ENCODE measurements at places on chromosomes 1 and 21.

GRCh38 chr21:41680444-41681347, 86.2 kb downstream of the RIPK4 start:
- DNase-seq, result no peak

GRCh38 chr1:90763930-90764329, 46.8 kb upstream of the BARHL2 start:
- DNase-seq, result no peak

DNA sequence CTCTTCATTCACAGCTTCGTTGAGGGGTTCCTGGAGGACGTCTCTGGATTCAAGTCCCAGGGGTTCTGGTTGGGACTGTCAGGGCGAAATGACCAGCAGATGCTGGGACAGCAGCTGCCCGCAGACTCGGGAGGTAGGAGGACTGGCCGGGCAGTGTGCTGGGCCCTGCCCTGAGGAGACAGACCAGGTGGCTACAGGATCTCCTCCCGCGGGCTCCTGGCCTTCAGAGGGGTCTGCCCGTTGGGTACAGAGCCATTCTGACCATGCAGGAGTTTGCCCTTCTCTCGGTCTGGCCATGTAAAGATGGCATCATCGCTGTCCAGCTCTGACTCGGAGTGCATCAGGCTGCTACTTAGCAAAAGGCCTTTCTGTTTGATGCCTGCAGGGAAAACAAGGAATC, 122.5 kb downstream of the KIAA0319L start:
- DNase-seq, result no peak

DNA sequence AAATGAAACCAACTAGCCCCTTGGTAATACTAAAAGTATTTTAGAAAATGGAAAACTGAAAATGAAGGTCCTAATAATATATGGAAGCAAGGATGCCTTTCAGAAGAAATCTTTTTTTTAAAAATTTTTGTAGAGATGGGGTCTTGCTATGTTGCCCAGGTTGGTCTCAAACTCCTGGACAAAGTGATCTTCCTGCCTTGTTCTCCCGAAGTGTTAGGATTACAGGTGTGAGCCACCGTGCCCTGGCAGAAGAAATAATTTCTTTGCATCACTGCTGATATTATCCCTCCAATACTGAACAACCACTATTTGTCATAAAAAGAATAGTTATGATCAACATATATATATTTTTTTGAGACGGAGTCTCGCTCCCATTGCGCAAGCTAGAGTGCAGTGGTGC, 25.6 kb downstream of the SELENOF start:
- no peak for DNase-seq

DNA sequence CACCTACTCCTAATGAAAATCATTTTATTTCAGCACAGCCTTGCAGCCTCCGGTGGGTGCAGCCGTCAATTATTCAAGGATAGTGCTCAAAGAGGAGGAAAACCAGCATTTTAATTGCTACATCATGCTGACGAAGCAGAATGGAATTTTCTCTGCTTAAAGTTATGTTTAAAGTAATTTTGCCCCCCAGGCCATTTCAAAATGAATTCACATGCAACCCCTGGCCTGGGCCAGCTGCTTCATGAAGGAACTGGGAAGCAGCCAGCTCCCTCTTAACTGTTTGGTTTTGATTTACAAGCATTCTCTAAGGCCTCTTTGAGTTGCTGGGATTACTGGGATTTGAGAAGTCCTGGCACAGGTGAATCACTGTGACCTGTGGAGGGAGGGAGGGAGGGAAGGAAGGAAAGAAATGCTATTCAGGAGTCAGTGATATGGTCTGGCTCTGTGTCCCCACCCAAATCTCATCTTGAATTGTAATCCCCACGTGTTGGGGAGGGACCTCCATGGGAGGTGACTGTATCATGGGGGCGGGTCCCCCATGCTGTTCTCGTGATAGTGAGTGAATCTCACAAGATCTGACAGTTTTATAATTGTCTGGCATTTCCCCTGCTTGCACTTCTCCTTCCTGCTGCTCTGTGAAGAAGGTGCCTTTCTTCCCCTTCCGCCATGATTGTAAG, 66.0 kb downstream of the PGBD5 start:
- no peak for DNase-seq

- no peak for DNase-seq
Measured at GRCh38 chr1:1969505-1969900, 34.1 kb downstream of the CFAP74 start.

- no peak for DNase-seq
Measured at GRCh38 chr1:68180441-68181164, 51.7 kb downstream of the WLS start.

- no peak for DNase-seq
Measured at GRCh38 chr1:117295001-117295400, 72.2 kb upstream of the MAN1A2 start.

GRCh38 chr1:174940646-174941175, 59.0 kb upstream of the CACYBP start:
- no peak for DNase-seq

DNA sequence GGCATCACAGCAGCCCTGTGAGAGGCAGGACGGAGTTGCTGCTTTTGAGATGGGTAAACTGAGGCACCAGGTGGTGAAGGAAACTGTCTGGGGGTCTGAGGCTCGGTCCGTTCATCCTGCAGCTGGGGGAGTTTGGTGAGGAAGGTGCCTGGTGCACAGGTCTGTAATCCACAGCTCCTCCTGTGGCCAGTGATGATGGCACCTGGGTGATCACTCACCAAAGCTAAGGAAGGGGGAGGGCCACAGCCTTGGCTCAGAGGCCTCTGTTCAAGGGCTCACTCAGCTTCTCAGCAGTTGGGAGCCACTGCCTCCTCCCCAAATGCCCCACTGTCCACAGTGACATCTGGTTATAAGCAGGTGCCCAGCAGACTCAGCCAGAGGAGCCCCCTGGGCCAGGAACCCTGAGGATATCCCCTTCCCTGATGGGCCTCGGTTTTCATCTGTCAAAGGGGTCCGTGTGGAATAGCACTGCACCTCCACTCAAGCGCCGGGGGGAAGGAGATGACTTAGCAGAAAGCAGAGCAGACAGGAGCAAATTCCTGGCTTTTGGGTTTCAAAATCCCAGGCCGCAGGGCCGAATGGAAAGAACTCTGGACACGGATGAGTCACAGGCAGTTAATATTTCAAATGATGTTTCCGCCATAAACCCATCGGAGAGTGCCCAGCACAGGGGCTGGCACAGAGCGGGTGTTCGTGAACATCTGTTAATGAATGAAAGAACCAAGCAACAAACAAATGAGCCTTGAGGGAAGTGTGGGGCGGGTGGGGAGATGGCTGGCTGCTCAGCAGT, 82.8 kb downstream of the DMRTB1 start:
- no peak for DNase-seq

DNA sequence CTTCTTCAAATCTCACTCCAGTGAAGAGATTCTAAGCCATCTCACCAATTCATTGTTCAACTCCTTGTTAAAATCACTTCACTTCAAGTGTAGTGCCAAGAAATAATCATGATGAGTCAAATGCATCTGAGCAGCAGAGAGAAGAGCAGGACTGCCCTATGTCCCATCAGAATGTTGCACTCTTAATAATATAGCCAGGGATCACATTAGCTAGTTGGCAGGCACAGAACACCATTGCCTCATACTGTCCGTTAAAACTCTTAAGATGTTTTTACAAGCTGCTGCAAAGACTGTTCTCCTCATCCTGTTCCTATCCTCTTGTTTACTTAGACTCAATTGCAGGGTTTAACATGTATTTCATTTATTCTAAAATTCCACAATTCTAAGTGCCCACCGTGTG, 432.9 kb downstream of the PLPP3 start:
- DNase-seq, result no peak

DNA sequence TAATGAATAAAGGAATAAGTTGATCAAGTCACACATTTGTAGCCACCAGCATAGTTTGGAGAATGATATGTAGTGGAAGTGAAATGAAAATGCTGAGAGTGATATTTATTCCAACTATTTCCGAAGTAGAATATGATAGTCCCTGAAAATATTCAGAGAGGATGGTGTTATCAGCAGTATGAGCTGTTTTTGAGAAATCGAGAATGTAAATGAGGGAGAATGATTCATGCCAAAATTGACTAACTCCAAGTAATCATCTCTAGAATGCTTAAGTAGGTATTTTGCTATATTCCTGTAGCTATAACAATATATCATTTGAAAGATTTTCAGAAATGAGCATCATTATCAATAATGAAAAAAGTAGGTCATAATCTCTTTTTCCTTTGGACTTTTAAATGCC, 178.9 kb downstream of the PDE4B start:
- DNase-seq, result no peak
